ENCODE measurements at places on chromosomes 1 and 21.

GRCh38 chr1:30450148-30450817 is 273.1 kb downstream of the MATN1 start:
- DNase-seq: no peak

DNA sequence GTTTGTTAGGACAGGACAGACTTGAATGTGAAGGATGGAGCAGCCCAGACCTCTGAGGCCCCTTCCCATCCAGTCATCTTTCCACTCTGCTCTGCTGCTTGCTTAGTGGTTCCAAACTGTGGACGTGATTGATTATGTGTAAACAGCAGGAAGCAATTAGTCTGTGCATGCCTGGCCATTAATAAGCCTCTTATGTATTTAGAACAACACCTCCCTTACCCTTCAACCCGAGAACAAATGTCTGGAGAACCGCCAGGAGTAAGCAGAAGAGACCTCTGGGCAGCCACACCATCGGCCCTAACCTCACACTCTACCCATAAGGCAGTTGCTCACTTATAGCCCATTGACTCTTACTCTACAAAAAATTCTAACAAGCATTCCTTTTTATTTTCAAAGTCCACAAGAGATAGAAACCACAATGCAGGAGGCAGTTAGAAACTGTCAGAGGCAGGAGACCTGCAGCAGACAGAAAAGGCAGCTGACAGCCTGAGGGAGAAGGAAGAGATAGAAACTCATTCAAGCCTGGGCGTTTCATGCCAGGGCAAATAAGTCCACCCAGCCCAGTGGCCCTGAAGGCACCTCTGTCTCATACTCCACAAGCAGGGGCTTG is 5.8 kb upstream of the EPHA8 start:
- DNase-seq: no peak

DNA sequence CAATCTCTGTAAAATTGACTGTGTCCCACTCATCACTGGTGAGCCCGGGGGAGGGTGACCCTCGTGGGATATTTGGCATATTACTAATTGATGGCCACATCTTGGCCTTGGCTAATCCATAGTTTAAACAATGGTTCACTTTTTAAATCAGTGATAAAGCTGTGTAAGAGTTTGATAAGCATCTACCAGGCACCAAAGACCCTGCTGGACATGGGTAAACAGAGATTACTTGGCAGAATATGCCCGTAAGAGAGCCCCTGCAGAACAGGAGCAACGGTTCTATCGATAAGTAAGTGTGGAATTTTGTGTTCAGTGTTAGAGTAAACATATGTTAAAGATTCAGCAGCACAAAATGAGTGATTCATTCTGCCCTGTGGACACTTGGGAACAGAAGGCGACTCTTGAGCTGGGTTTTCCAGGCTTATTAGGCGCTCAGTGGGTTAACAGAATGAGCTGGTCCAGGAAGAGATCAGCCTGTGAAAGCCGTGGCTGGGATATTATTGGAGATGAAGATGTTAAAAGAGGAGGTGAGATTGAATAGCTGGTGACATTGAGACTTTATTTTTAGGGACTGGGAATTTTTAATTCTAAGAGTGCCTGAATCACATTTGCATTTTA is 55.9 kb downstream of the CNST start:
- DNase-seq: no peak

DNA sequence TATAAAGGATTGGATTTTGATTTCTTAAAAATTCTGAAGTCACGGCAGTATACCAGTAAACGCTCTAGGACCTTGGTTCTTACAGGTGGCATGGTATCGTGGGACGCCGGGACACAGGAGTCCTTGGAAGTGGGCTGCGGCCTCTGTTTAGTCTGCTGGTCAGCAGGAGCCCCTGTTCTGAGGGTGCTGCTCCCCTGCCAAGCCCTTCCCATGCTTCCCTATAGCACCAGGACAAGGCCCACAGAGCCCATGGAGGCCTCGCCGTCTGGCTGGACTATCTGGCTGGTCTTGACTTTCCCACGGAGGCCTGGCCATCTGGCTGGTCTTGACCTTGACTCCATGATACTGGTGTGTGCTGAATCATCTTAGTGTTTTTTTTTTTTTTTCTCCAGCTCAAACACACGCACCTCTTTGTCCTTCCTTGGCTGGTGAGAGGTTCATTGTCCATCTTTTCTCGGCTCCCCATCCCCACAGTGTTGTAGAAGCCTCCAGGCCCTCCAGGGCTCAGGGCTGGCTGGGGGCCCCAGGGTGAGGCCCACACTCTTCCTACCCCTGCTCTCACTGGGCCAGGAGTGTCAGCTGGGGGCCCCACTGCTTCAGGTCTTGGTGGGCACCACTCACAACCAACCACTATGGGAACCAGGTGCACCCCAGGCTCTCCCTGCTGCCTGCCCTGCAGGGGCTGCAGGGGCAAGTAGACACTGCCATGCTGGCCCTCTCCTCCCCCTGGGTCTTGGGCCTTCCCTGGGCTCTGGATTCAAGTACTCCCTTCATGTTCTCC is 16.5 kb upstream of the TTC34 start:
- no peak for DNase-seq

DNA sequence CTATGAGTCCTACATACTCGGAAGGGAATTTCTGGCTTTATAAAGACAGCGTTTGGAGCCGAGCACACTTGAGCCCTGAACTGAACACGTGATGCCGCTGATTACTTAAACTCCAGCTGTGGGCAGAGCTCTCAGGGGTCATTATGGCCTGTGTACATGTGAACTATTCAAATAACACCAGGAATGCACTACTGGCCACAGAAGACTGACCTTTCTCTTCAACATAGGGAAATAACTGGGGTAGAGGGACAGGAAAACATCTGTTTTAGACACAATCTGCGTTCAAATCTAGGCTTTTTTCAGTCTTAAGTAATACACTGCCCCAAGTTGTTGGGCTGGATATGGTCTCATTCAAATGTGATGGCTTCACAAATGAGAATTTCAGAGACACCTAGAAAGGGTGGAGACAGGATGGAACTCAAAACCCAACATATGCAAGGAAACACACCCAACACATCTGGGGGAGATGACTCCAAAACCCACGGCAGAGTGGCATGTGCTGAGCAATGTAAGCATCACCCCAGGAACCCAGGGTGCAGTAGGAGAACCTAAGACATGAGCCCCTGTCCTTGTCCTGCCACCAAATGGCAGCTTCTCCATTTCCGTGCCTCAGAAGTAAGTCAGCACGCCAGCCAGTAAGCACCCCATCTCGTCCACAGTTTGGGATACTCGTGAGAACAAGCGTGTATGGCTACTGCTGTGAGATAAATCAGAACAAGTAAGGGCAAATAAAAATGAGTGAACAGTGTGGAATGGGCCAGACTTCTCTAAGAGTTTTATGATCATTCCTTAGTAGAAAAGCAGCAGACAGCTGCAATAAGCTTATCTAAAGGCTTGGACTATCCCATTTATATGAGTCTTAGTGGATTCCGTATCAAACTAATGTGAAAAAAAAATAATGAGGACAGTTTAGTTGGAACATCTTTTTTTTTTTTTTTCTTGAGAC is 24.9 kb downstream of the NID1 start:
- DNase-seq: no peak

DNA sequence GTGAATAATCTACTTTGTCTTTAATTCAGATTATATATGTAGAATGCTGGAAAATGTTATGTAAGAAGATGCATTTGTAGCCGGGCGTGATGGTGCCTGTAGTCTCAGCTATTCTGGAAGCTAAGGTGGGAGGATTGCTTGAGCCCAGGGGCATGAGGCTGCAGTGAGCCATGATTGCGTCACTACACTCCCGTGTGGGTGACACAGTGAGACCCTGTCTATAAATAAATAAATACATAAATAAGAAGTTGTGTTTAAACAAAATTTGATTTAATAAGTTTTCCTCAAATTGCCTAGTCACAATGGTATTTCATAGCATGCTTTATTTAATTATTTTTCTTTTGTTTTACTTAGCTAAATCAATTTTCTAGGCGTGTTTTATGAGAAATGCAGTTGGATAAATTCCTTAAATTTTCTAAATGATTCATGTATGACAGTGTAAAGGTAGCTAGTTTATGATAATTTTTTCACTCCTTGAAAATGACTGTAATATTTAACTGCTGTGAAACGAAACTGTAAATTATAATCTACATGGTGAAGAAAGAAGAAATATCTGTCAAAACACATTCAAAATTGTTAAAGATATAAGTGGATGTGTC is 232.6 kb downstream of the SRGAP2C start:
- peak; percentile 59 for DNase-seq

GRCh38 chr1:88272216-88272615 is 411.9 kb upstream of the PKN2 start:
- no peak for DNase-seq

DNA sequence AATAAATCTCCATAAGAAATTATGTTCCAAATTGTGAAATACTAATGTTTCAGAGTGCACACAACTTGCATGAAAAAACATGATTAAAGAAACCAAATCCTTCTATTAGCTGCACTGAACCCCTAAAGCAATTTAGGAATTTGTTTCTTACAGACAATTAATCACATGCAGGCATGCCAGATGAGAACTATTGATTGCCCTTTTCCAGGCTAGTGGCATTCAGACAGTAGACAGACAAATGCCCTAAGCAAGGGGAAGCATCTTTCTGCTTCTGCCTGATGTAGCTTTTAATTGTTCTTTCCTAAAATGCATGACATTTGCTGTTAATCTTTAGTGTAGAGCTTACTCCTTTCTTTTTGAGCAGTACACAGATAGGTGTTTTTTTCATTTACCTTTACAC is 229.5 kb downstream of the DPYD start:
- no peak for DNase-seq

DNA sequence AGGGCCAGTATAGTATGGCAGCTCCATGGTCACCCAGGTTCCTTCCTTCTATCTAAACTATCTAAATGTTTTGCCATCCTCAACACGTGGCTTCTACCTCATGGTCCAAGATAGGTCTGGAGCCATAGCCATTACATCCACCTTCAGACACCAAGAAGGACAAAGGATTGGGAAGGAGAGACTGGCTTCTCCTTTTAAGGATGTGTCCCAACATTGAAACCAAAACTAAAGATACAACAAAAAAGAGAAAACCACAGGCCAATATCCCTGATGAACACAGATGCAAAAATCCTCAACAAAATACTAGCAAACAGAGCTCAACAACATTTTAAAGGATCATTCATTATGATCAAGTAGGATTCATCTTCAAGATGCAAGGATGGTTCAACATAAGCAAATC is 24.8 kb downstream of the HSD11B1 start:
- DNase-seq: no peak

Measured in kidney glomerular epithelial cell (primary cell).